Left cardiac atrium (tissue), 4 donors: ENCODE measurements at places on chromosomes 2 and 18. TPM values are rescaled to one million over a fixed set of nuclear protein-coding genes. Genes with fewer than 3 reads are reported as not detected.

DNA sequence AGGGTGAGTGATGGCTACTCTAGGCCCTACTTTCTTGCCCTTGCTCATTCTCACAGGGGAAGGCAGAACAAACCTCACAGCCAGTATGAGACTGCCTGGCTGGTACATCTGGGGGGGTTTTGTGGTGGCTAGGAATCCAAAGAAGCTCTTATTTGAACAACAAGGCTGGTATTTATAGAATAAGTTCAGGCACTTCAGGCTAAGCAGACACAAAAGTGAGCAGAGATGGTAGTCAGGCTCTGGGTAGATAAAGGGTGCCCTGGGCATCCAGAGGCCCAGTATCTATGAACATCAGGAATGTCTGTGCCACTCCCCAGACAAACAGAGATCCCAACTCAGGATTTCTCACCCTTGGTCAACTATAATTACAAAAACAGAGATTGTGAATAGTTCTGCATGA, 57.2 kb upstream of the RTN4 start:
- DNase-seq = no peak

GRCh38 chr18:22773944-22774343, 159.2 kb upstream of the RBBP8 start:
- DNase-seq = no peak

- no peak for DNase-seq
These were observed 41.7 kb downstream of the KIAA2012 start for GRCh38 chr2:202114795-202115194.

GRCh38 chr2:190137561-190137960, 75.0 kb upstream of the MSTN start:
- DNase-seq = peak; percentile 40

DNA sequence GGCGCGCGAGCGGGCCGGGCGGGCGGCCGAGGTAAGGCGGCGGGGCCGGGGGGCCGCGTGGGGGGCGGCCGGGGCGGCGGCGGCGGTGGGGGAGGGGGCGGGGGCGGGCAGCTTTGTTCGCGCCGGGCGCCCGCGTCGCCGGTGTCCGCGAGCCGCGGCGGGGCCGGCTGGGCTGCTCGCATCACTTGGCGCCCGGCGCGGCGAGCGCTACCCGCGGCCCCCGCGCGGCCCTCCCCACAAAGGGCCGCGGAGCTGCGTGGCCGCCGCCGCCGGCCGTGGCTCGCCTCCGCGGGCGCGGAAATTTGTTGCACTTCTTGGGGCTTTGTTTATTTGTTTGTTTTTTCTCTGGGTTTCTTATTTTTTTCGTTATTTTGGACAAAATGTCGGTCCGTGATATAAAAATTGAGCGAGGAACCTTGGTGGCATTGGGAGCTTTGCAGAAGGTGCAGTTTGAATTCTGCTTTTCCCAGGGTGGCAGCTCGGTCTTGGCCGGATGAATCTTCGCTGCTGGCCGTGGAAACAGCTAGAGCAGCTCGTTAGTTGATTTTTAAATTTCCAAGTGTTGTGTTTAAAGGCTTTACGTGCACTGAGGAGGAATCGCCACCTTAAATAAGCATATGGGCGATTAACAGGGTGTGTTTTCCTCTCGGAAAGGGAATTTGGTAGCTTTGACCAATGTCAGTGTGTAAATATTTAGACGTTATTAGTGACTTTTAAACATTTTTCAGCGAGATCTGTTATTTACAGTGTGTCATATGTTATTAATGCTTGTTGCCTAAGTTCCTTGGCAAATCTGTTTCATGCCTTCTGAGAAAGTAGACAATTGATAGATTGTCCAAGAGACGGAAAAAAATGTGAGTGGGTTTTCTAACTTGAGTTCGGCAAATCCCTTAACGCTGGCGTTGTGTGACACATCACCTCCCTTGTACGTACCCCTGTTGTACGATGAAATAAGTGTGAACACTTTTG, 822 bp downstream of the UBE2E3 start:
- peak; percentile 27 for DNase-seq

- no peak for DNase-seq
These were observed 42.0 kb downstream of the RDH14 start for GRCh38 chr2:18518116-18519111.

DNA sequence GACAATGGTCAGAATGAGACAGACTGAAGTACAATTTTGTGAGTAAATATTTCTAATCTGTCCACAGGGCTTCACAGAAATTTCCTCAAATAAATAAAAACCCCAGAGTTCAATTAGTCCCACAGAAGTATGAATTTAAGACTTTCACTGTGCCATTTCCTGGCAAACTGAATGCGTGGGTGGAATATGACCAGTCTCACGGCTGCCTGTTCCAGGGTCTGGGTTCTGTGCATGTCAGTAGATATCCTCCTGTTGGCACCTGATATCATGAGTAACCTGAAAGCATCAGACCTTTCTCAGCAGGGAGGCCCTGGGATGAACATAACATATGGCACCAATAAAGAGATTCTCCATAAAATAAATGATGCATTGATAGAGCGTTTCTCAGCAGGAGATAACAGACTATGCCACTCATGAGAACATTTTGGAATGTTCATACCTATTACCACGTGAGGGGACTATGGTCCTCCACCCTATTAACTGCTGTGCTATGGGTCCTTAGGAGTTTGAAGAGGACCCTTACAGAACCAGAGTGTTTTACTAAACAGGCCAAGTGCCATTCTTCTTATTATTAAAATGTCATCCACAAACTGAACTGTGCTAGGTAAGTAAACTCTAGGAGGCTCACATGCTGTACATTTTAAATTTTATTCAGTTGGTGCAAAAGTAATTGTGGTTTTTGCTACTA, 10.6 kb upstream of the MALL start:
- no peak for DNase-seq

DNA sequence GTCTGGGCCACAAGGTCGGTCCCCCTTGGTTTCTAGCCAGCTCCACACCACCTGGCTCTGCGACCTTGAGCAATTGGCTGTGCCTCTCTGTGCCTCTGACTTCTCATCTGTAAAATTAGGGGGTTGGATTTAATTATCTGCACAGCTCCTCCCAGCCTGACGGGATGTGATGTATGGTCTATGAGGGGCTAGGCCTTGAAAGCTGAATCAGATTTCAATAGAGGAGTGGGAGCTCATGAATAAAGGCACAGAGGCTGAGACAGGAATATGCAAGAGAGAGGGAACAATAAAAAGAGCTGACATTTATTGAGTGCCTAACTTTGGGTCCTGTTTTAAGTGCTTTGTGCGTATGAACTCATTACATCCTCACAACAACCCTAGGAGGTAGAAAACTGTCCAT, 104.7 kb downstream of the ALK start:
- DNase-seq = no peak

CFAP65 gene
- not detected for total RNA-seq

ANKRD30BL gene
- total RNA-seq = not detected

GRCh38 chr2:210536973-210537650, 19.3 kb upstream of the CPS1 start:
- DNase-seq = no peak

- DNase-seq = no peak
These were observed 930.7 kb upstream of the CELF4 start for GRCh38 chr18:38496222-38496793.

DNA sequence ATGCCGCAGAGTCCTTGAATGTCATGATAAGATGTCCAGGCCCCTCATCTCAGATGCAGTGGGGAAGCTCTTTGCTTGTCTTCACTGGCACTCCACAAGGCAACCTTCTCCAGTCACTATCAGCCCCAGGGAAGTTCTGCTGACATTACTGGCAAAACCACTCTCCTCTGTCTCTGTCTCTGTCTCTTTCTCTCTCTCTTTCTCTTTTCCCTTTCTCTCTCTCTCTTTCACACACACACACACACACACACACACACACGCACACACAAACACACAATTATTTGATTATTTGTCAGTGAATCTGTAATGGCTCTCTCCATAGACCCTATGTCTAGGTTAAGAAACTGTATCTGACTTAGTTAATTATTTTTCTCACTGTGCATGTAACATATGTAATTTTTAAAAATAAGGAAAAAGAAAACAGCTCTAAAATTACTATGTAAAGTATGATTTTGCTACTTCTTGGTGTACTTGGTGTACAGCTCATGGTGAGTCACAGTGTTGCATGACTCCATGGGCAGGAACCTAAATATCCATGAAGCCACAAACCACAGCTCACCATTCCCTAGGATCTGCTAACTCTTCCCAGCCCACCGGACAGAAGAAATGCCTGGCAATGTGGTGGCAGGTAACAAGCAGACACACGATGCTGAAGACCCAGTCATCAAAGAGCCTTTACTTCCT, 594.9 kb upstream of the ID2 start:
- no peak for DNase-seq

GRCh38 chr2:19355931-19356544, 2.4 kb downstream of the OSR1 start:
- DNase-seq = no peak
